Activated CD4-positive, alpha-beta T cell treated with anti-CD3 and anti-CD28 coated beads, Interleukin-2, amount 50 U/mL, for 4 hours (primary cell): ENCODE measurements at places on chromosomes 12 and 14.

DNA sequence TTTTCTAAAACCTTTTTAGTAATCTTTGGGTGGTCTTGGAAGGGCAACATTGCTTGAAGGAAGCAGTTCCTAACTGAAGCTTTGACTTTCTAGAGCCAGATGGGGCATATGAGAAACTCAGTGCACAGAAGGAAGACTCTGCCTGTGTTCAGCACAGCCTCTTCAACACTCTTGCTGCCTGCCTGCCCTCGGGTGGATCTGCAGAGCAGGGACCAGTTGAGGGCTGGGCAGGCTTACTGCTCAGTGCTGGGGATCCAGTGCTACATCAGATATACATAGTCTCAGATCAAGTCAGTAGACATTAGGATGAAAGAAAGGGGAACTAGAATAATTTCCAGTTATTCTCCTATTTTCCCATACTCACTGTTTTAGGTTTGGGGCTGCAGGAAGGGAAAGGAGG lies 29.5 kb upstream of the TMX1 start:
- DNase-seq = no peak

DNA sequence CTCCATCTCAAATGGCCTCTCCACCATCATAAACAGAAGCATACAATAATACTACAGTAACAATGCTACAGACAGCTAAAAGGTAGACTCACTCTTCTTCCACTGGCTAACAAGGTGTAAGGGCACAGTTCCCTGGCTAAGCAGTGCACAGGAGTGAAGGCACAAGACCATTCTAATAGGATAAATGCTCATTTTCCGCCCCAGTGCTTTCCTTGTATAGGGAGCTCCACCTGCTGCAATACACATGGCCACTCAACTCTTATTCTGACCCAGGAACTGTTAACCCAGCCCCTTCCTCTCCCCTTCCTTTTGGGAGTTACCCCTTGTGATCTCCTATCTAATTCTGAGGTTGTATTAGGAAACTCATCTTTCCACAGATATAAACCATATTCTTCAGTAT lies 124.6 kb downstream of the KCNK10 start:
- no peak for DNase-seq

DNA sequence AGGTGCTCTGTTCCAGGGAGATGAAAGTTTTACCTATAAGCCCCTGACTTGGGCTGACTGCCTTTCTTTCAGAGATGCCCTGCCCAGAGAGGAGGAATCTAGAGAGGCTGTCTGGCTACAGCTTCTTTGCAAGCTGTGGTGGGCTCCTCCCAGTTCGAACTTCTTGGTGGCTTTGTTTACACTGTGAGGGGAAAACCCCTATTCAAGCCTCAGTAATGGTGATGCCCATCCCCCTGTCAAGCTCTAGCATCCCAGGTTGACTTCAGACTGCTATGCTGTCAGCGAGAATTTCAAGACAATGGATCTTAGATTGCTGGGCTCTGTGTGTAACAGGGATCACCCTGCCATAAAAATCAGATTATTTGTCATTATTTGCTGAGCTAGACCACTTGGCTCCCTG lies 377.6 kb downstream of the FLRT2 start:
- no peak for DNase-seq

- no peak for DNase-seq
These were observed 284.2 kb downstream of the ADAMTS20 start for GRCh38 chr12:43267818-43268217.

DNA sequence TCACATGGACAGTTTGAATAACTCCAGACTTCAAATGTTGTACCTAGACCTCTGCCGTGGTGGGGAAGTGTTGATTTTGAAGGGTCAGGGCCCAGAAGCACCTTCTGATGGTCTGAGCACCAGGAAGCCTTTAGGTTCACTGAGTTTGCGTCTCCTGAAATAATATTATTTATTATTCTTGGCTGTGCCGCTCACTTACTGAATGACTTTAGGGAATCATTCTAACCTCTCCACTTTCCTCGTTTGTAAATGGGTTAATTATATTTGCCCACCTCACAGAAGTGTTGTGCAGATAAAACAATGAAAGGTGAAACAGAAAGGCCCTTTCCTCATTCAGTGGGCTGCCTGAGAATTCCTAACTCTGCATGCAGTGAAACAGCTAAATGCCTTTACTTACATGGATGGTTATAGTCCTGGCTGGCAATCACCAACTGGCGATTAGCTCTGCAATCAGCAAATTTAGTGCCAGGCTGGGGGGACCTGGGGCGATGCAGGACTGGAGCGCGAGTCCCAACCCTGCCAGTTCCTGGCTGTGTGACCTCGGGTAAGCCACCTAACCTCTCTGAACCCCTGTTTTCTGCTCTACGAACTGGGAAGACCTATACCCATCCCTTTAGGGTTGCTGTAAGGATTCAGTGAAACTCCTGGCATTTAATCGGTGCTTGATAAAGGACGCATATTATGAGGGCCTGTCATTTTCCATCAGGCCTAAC lies 57.5 kb downstream of the MAP1LC3B2 start:
- DNase-seq = no peak

DNA sequence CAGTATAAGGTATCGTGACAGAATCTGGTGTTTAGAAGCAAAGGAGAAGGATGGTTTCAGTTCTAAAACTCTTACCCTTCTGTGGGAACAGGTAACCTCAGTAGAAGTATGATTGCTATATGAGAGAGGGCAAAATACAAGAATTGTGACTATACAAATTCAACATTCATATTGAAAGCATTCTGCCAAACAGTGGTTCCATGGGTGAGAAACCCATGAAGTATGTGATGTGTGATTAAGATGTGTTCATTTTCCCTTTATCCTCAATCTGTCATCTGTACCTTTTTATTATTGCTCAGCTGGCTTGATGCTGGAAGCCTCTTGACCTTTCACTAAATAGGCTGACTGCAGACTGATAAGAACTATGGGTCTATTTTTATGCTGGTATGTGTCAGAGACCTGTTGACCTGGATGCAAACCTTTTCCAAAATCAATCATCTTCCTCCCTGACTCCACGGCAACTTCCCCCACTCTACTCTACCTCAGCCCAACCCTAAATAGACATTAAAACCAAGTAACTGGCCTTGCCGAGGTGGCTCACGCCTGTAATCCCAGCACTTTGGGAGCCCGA lies 109.6 kb downstream of the STXBP6 start:
- DNase-seq = no peak

DNA sequence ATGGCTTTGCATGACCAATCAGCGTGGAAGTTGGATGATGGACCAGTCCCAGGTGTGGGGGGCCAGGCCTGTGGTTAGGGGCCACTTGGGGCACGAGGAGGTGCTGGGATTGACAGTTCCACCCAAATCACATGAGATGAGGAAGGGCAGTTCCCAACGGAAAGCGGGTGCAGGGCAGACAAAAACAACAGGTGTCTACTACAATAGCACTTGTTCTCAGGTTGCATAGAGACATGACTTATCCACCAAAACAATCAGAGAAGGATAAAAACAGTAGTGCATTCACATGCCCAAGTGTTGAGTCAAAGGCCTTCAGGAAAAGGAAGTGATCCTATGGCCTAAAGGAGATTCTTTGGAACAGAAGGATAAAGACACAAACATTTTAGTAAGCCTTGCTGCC lies 14.6 kb upstream of the EIF2B2 start:
- DNase-seq = no peak

DNA sequence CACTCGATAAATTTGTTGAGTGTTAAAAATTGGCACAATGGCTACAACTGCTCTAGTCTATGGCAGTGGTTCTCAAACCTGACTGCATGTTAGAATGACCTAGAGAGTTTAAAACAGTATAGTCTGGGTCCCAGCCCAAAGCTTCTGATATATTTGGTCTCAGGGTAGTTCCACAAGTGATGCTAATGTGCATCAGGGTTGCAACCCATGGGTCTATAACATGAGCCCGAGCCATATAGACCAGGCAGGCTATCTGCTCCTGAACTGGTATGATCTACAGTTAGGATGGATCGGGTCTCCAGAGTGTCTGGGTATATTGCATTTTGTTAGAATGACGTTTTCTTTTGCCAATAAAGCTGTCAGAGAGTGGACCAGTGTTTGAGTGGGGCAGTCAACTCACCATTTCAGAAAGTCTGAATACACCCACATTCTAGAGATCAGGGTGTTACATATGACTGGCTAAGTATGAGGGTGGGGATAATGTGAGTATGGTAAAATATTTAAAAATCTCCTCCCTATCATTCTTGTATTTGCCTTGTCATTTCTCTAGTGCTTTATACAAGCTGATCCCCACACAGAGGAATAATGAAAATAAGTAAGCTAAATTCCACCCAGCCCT lies 80.9 kb downstream of the FRMD6 start:
- no peak for DNase-seq

- DNase-seq = no peak
These were observed 663 bp upstream of the SNAPC1 start for GRCh38 chr14:61761557-61761956.

- no peak for DNase-seq
These were observed 182.7 kb downstream of the KTN1 start for GRCh38 chr14:55762595-55763232.

DNA sequence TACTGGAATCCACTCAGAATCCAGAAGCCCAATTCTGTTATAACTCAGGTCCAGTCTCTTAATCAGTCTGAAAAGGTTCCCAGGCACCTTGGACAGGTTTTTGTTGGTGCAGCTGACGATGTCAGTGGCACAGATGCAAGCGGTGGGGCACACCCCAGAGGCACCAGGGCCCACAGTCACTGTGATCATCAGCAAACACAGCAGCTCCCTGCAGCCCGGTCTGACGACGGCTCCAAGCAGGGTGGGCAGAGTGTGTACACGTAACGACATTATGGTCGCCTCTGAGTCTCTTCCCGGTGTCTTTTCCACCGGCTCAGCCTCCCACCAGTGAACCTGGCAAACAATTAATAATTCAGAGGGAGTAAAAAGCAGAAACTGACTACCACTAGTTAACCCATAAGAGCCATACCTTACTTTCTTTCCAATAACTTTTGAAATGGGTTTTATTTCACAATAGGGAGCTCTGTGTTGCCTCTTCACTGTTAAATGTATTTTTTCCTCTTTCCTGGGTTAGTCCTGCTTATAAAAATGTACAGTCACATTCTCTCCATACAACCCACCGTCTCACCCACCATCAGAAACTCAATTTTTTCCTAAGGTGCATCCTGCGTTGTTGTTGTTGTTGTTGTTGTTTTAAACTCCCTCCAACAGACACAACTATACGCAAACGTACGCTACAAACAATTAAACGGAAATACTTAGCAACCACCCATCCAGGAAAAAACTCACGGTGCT lies 521 bp upstream of the PCED1B start:
- DNase-seq = peak; percentile 26

GRCh38 chr12:68918960-68919359 lies 14.0 kb downstream of the CPM start:
- no peak for DNase-seq

GRCh38 chr12:96187956-96188355 lies 6.2 kb upstream of the ELK3 start:
- no peak for DNase-seq

- no peak for DNase-seq
These were observed 3.6 kb upstream of the IGFBP6 start for GRCh38 chr12:53093777-53094393.

DNA sequence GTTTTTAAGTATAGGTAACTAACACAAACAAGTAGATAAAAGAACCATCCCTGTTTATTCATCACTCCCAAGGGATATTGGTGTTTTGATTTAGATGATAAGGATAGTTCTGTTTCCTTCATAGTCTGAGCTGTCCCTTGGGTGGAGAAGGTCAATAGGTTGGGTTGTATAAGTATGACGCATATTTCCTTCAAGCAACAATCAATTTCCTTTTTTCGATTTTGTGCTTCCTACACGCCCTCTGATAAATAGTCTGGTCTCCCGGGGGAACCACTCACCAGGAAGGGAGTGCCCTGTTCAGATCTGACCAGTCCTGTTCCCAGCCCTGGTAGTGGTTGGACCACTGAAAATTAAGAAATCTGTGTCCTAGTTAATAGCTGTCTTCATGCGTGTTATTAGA lies 378.8 kb upstream of the FAR2 start:
- DNase-seq = no peak

DNA sequence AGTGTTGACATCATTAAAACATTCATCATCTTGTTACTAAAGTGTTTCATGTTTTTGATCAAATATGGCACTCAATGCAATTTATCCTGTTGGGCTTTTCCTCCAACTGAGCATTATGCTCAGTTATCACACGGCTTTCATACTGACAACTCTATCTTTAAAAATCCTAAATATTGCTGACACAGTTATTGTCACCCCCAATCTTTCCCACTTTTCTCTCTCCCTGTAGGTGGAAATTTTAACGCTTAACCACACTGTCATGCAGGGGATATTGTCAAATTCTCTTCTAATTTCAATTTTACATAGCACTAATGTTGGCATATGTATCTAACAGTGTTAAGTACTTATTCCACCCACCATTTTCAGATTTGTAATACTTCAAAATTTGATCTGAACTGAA lies 59.7 kb upstream of the GPHB5 start:
- no peak for DNase-seq

- no peak for DNase-seq
These were observed 19.9 kb downstream of the LRTM2 start for GRCh38 chr12:1839956-1840951.

DNA sequence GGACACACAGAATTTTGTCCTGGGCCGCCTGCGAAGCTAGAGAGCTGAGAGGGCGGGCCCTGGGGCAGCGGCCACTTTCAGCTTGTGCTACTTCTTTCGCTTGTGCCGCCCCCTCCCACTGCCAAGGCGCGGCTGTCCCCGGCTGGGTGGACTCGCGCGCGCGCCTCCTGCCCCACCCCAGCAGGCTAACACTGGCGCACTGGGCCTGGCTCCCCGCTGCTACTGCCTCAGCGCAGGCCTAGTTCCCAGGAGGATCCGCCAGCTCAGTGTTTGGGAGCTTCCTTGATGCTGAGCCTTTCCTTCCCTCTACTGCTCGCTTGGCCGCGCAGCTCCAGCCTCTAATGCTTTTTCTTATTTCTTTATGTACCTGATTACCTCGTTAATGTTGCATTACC lies 27.4 kb upstream of the METAP2 start:
- DNase-seq = no peak

DNA sequence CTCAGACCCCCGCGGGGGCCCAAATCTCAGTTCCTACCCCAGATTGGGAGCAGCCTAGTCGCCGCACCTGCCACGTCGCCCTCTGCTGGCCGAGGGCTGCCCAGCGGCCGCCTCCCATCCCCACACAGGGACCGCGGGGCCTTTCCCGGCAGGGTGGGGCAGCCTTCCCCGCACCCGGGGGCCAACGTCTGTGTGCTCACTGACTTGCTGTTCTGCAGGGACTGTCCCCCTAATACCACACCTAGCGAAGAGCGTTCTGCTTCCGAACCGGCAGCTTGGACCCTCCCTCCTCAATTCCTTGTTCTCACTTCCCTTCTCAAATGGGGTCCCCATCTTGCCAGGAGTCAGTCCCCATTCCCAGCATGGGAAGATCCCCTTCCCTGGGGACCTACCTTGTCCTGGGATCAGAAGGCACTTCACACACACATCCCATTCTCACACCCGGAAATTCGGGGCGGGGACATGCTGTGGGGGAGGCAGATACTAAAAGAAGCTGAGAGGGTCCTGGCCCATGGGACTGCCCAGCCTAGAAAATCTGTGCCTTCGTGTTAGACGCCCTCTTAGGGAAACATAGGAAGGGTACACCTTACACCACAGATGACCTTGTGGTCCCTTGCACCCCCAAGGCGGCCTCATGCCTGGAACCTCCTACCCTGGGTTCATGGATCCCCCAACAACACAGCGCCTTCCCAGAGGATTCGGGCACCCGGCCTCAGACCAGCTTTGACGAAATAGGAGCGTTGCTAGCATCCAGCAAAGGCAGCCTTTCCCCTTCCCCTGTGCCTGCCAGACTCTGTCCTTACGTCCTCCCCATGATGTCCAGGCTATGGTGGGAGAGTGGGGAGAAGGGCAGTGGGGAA lies 16.4 kb downstream of the ACVRL1 start:
- peak; percentile 51 for DNase-seq

- no peak for DNase-seq
These were observed 55.1 kb downstream of the TTLL5 start for GRCh38 chr14:75715926-75716780.

- DNase-seq = no peak
These were observed 43.0 kb upstream of the TSPAN9 start for GRCh38 chr12:3034067-3034750.
